ENCODE measurements at places on chromosomes 2 and 18. TPM values are rescaled to one million over a fixed set of nuclear protein-coding genes. Genes with fewer than 3 reads are reported as not detected.

The KCNE4 gene
- total RNA-seq: 3.1 TPM

- DNase-seq: no peak
These were observed 358.5 kb upstream of the HNRNPA3 start for GRCh38 chr2:176854062-176854461.

DNA sequence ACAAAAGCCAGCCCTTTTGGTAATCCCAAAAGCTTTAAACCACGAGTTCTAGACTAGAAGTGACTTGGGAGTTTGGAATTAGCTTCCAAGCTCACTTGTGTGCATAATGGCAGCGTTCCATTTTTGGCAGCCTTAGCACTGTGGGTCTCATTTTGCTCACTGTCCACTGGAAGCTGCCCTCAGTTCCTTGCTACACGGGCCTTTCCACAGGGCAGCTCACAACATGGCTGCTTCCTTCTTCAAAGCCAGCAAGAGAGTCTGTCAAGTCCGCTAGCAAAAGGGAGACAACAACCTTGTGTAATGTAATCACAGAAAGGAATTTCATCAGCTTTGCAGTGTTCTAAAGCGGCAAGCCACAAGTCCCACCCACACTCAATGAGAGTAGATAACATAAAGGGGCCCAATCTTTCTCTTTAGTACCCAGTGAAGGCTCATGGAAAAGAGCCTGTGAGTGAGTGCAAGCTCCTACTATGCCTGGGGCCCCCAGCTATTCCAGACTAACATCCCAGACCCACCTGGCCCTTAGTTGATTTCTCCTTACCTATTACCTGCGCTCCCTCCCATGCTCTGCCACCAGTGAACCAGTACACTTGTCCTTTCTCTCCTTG lies 239.7 kb upstream of the FBXO11 start:
- DNase-seq: no peak

The SKA1 gene
- total RNA-seq: 0.44 TPM

DNA sequence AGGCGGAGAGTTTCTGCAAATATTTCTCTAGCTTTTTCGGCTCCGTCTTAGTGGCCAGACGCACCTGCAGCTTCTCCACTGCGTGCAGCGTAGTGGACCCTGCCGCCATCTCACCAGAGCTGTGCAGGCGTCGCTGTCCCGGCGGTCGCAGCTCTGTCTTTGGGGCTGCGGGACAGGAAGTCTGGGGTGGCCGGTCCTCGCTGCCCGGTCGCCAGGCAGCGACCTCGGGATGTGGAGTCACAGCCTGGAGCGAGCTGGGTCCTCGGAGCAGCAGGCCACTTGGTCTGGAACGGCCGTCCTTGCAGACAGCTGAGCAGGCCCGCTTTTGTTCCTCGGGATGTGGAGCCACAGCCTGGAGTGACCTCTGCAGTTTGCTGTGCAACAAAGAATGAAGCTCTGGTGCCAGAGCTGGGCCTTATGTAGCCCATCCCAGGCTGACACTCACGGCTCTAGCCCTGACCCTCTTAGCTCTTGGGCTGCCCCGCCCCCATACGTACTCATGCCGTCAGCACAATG lies at the start of gene ELOA2:
Gene ELOA2, minus strand, starts transcription at position 466 of the 516 bp plus-strand sequence. Its CDS starts 357 bp downstream, at position 109.
- no peak for DNase-seq

The CACNB4 gene
- total RNA-seq: 0.25 TPM

The ASB18 gene
- 11.3 TPM for total RNA-seq

The VWA3B gene
- 0.52 TPM for total RNA-seq

DNA sequence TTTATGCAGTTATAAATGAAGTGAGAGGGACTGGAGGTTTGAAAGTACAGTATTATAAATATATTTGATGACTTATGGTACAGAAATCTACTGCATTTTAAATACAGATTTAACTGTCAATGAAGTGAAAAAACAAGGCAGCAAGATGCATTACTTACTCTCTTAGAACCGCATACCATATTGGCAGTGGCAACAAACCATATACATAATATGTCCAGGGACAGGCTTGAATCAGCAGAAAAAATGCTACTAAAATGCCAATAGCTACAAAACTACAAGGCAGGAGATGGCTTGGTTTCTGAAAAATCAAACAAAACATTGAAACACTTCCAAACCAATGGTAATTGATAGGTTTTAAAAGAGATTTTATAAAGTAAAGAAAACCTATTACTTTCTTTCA lies 77.2 kb downstream of the PIGN start:
- DNase-seq: no peak

The TDRD15 gene
- not detected for total RNA-seq

GRCh38 chr2:59732871-59733566 lies 820.4 kb downstream of the BCL11A start:
- no peak for DNase-seq

GRCh38 chr2:205834796-205835195 lies 152.5 kb downstream of the NRP2 start:
- no peak for DNase-seq

- no peak for DNase-seq
These were observed 4.1 kb downstream of the MTA3 start for GRCh38 chr2:42572297-42573081.

GRCh38 chr2:47456851-47457250 lies 53.9 kb downstream of the MSH2 start:
- no peak for DNase-seq

GRCh38 chr2:155830817-155831579 lies 501.5 kb downstream of the NR4A2 start:
- no peak for DNase-seq

The FEZ2 gene
- total RNA-seq: 49.6 TPM

DNA sequence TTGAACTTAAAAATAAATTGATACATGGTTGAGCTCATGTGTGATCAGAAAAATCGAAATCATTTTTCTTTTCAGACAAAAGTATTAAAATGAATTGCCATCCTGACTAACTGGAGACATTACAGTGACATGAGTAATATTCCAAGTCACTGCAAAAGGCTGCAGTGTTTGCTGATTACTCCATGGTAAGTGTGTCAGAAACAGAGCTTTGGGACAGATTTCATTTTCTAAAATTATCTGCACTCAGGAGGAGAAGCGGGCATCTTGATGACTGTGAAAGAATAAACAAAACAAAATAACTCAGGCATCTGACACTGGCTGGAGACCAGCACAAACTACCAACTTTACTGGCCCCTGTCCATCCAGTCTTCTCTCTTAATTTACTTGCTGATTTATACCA lies 312.3 kb upstream of the PIK3C3 start:
- DNase-seq: no peak

DNA sequence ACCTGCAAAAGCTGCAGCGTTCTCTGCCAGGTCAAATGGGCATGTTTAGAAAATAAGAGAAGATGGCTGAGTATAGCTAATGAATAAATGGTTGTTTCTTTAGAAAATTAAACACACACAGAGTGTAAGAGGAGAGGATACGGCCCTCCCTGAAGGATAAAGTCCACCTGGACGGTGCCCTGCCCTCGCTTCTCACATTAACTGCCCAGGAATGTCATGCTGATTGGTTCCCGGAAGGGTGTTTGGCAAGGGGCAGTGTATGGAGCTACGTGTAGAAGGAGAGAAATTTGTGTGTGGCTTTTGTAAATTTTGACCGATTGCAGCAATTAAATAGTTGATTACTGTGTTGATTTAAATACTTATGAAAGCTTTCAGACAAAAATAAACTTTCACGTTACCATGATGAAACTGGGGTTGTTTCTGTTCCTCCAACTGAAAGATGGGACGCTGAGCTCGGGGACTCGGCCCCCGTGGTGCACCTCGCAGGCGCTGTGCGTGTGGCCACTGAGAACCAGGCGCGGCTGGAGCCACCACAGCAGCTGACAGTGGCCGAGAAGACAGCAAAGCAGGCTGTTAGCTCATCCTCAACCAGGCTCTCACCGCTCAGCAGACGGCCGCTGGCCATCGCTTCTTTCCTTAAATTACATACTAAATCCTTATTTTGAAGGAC lies 22.7 kb downstream of the MPPE1 start:
- DNase-seq: no peak

DNA sequence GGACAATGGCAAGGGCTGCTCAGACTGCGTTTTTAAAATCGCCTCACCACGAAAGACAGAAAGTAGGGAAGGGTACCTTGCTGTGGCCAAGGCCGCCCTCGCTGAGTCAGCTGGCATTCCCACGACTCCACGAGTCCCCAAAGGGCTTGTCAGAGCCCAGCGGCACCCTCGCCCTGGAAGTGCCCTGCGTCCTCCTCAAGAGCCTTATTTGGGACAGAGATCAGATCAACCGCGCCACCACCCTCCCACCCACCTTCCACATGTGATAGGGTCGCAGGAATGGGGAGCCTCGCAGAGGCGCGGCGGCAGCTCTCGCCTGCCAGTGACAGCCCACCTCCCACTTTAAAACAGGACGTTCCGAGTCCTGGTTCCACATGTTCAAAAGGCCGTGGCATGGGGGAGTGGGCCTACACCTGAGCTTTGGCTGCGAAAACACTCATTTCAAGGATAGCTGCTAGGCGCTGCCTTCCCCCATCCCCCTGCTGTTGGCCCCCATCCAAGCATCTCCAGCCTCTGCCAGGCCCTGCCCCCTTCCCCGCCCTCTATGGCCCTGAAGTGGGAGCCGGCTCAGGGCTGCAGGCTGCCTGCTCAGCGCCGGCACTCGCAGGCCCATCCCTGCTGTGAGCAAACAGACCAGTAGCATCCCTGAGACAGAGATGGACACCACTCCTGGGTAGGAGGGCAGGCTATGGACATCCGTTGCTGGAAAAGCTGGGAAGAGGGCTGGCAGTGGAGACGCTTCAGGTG lies 38.1 kb upstream of the ARHGEF4 start:
- peak; percentile 36 for DNase-seq

The TMEM37 gene
- 2.4 TPM for total RNA-seq

- DNase-seq: no peak
These were observed 203.5 kb downstream of the NDUFA10 start for GRCh38 chr2:239821694-239822075.

- no peak for DNase-seq
These were observed 237.1 kb downstream of the TTC32 start for GRCh38 chr2:19664646-19665045.

- DNase-seq: no peak
These were observed 39.1 kb downstream of the CUL3 start for GRCh38 chr2:224545884-224546644.
